Kidney capillary endothelial cell (primary cell): ENCODE measurements at places on chromosomes 16 and 17.

- no peak for DNase-seq
These were observed 590 bp downstream of the ITGAX start for GRCh38 chr16:31355431-31356100.

GRCh38 chr17:10197721-10198508, 491 bp downstream of the GAS7 start:
- DNase-seq, result no peak

DNA sequence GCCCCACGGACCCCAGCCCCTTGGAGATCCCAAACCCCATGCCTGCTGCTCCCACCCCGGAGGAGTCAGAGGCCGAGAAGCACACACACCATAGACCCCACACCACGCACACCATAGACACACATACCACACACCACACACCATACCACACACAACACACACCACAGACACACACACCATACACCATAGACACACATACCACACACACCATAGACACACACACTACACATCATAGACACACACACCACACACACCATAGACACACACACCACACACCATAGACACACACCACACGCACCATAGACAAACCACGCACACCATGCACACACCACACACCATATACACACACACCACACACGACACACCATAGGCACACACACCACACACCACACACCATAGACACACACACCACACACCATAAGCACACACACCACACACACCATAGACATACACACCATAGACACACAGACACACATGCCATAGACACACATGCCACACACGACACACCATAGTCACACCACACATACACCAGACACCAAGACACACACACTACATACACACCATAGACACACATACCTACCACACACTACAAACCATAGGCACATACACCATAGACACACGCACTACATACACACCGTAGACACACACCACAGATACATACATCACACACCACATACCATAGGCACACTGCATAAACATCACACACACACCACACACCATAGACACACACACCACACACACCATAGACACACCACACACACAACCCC, 11.3 kb downstream of the TBC1D16 start:
- DNase-seq, result no peak

GRCh38 chr16:30458561-30459394, 13.1 kb upstream of the SEPHS2 start:
- no peak for DNase-seq

DNA sequence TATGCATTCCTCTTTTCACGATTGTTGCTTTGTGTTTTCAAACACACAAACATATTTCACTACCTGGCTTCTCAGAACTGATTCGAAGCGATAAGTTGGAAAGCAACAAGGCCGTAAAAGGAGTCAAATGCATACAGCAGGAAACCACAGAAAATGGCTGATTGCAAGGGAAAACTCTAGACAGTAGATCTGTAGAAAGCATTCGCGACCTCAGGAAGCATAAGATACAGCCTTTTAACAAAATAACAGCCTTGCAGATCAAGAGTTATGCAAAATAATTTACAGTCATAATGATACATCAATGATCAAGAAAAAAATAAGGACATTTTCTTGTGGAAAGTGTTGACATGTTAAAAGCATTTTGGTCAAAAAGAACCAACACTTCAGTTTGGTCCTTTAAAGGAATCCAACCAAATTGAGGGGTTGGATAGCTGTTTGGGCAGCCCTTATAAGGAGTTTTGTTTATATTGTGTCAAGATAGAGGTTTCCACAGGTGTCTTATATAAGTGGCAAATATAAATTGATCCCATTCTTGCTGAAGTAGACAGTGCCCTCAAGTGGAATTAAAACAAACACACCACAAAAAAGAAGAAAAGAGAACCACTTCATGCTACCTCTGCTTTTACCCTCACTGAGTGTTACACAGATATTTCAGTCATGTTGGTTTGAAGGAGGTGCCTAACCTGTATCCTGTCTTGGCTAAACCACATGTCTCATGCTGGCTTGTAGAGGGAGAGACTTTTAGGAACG, 5.5 kb downstream of the CYLD start:
- DNase-seq, result no peak
